ENCODE measurements at places on chromosomes 6 and 20.

- no peak for DNase-seq
Measured at GRCh38 chr20:49685161-49685601, 28.5 kb downstream of the B4GALT5 start.

GRCh38 chr6:156881687-156882629 lies 104.8 kb downstream of the ARID1B start:
- DNase-seq = no peak

GRCh38 chr20:21125072-21125848 lies 622 bp upstream of the KIZ start:
- no peak for DNase-seq

DNA sequence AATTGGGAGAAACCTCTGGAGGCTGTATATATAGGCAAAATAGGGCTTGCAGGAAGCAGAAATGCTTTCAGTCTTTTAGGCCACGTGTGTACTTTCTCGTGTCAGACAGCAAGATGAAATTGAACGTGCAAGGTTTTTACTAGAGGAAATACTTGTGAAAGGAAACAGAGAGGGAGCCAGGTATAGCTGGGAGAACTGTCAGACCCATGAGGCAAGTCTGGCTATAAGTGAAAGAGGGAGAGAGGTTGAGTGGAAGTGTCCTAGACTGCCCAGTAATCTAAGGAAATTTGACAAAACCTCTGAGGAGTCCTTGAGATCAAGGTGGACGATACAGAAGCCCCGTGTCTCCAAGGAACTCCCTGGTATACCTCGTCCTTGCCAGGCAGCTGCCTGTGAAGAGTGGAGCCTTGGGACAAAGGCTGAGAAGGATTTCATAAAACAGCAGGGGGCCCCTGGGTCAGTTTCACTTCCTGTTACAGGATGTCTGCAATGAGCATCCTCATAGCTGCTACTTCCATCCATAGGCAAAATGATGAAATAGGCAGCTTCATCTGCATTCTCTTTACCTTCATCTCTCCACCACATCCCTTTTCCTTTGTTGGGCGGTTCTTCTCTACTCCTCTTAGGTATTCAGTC lies 114.4 kb upstream of the MAP3K7 start:
- no peak for DNase-seq

DNA sequence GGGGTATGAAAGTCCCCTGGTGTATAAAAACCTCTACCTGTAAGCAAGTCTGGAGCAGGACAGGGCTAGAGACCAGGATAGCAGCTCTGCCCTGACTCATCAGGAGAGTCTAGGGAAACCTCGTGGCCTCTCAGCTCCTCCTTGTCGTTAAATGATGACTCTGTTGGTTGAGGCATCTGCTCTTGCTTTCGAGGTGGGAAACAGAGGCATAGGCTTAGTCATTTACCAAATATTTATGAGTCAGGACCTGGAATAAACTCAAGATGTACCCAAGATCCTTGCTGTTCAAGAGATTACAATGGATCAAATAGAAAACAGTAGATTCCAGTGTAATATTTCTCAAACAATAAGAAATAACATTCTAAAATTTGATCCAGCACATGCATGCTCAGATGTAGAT lies 5.5 kb downstream of the MANBAL start:
- DNase-seq = no peak

DNA sequence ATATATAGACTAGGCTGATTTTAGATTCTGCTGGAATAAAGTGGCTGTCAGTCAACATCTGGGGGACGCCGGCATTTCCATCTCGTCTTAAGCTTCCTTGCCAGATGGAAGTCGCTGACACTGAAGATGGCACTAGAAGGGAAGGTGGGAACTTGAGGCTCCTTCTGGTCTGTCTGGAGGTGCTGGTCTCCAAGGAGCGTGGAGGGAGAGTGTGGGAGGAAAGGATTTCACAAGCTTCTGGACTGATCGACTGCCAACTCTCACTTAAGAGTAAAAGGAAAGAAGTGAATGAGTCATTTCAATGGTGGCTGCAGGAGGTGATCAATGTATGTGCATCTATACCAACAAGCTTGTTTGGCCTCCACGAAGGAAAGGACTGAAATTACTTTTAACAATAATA lies 40.4 kb downstream of the DUSP22 start:
- no peak for DNase-seq

GRCh38 chr6:45933855-45934254 lies 81.8 kb downstream of the CLIC5 start:
- DNase-seq = no peak

DNA sequence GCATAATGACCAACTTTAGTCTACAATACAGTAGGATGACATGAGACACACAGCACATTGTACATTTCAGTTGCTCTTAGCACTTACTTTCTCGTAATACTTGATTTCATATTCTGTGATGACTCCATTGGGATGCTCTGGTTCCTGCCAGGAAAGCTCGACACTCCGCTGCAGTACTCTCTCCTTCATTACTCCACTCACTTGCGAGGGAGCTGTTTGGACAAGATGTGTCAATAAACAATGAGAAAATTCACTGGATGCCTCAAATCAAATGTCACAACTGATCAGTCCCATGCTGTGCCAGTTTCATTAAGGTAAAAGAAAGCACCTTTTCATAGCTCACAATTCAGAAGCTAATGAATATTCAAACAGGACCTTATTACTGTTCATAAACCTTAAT lies 147.1 kb downstream of the EPHA7 start:
- no peak for DNase-seq

DNA sequence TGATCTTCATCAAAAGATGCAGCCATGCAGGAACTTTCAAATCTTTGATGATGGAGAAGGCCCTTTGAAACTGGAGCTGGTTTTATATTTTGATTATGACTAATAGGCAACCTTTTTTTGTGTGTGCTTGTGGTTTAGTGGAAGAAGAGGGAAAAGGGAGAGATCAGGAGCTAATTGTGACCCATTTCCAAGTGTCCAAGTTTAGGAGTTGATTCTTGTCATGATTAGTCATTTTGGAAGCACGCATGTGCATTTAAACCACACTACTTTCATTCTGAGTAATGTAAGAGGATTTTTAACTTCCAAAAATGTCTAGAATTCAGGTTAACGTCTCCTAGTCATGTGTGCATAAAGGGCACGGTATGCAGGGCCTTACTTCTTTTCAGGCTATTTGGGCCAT lies 3.5 kb downstream of the FOXO3 start:
- DNase-seq = no peak

DNA sequence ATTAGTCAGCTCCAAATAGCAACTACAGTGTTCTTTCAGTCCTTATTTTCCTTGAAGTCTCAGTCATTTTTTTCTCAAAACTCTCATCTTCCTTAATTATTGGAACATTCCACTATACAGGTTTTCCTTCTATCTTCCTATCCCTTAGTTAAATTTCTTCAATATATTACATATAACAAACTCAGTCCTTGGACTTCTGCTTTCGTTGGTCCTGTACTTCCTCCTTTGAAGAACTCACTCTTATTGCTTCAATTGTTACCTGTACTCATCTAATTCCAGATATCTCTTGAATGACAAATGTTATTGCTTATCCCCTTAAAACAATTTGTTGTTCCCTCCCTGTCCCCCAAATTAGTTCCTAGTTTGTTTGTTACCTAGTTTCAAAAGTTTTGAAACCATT lies 67.7 kb upstream of the NOTCH4 start:
- DNase-seq = no peak

- DNase-seq = no peak
Measured at GRCh38 chr20:51386586-51386985, 155.9 kb downstream of the NFATC2 start.

- DNase-seq = no peak
Measured at GRCh38 chr20:4602297-4602631, 119.4 kb upstream of the PRND start.

- DNase-seq = no peak
Measured at GRCh38 chr6:141248021-141248799, 884.5 kb upstream of the GJE1 start.

- DNase-seq = no peak
Measured at GRCh38 chr6:23522792-23523547, 603.0 kb upstream of the NRSN1 start.

GRCh38 chr6:168089186-168090063 lies 10.4 kb upstream of the FRMD1 start:
- DNase-seq = no peak

- no peak for DNase-seq
Measured at GRCh38 chr20:14375416-14375985, 38.1 kb upstream of the FLRT3 start.

DNA sequence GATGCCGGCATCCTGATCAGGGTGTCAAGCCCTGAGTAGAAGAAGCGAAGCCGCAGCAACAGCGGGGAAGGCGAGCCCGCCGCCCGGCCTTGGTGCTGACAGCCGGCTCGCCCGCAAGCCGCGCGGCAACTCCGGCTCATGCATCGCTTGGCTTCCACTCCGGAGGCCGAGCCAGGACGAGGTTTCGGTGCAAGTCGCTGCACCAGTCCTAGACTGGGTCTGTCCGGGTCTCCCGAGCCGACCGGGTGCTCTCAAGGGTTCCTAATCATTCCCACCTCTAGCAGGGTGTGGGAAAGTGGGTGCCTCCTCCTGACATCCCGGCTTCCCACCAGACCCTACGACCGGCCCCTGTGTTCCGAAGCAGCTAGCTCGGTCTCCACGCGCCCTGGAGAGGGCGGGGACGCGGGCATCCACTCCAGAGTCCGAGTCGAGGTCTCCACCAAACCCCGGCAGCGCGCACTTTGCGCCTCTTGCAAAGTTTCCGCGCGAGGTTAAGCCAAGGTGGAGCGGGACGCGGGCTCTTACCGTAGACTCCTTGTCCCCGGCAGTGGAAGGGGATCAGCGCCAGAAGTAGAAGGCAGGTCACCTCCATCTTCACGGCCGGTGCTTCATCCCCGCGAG lies 1.4 kb downstream of the MDGA1 start:
- DNase-seq = no peak

GRCh38 chr6:25641940-25642666 lies 9.9 kb upstream of the SCGN start:
- DNase-seq = no peak

- DNase-seq = no peak
Measured at GRCh38 chr6:113120224-113120581, 736.9 kb upstream of the MARCKS start.

- DNase-seq = no peak
Measured at GRCh38 chr6:134634966-134635365, 314.9 kb downstream of the ALDH8A1 start.

DNA sequence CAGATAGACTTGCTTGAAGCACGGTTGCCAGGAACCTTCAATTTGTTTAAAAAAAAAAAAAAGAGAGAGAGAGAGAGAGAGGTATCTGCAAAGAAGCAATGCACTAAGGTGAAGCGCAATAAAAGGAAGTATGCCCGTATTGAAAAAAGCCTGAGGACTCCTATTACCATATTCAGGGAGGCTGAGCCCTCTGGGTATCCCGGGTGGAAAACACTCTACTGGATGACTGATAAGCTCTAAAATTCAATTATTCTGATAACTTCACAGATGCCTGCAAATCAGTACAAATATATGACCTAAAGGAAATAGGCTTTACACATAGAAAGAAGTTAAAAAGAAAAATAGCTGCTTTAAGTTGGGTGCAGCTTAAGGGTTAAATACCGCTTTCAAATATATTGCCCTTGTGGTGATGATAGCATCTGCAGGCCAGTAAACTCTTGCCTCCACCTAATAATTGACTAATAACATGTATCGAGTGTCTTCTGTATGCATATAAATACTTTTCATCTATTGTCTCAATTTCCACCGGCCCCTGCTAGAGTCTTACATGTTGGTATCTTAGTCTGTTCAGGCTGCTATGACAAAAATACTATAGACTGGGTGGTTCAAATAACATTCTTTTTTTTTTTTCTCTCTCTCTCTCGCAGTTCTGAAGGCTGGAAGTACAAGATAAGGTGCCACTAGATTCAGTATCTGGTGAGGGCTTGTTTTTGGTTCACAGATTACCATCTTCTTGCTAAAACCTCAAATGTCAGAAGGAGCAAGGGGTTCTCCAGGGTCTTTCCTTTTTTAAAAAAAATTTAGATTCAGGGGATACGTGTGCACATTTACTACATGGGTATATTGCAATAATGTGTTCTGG lies 187.4 kb upstream of the JARID2 start:
- no peak for DNase-seq

- DNase-seq = no peak
Measured at GRCh38 chr6:150887978-150888563, 22.6 kb downstream of the MTHFD1L start.

GRCh38 chr6:126907996-126908395 lies 210.5 kb upstream of the RSPO3 start:
- no peak for DNase-seq

- no peak for DNase-seq
Measured at GRCh38 chr6:782141-782540, 89.2 kb upstream of the EXOC2 start.

- DNase-seq = no peak
Measured at GRCh38 chr6:132960720-132961119, 146.4 kb downstream of the RPS12 start.

DNA sequence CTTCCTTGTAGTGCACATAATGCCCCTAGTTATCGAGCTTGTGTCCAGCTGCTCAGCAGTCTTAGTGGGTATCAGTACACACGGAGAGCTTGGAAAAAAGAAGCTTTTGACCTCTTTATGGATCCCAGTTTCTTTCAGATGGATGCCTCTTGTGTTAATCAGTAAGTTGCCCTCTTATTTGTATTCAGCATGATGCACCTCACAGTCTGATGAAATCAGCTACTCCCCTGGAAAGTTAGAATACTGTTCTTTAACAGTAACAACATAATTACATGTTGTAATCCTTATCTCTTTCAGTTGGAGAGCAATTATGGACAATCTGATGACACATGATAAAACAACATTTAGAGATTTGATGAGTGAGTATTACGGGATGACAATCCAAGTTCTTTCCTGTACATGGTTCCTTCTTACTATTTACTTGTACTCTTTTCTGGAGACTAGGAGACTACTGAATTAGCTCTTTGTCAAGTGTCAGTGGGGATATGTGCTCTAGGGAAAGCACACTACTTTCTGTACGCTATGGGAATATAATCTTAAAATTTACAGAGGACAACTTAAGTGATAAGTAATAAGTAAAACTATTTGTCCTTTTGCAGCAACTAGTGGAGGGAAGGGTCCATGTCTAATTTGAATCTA lies 39.1 kb downstream of the PGM3 start:
- DNase-seq = no peak

DNA sequence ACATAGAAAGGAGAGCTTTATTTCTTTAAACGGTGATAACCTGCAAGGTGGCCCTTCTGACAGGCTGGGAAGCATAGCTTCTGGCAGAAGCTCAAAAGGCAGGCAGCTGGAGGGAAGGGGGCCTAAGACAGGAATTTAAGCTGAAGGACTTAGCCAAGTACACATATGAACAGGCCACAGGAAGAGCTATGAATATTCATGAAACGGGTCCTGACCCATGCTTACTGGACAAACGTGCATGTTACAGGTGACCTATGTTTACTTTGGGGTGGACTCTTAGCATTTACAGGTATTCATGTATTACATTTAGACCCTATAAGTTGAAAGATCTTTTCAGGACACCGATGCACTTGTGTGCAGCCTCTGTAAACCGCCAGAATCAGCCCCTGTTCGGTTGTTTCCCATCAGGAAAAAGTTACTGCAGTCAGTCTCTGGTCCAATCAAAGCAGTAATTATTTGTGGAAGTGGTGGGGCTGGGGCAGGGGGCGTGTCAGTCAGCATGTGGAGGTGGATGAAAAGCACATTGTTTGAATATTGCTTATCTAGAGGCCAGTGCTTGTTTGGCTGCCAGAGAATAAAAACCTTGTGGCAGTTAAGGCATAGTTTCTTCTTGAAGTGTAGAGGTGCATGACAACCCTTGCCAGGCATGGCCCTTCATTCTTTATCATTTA lies 2.9 kb upstream of the GZF1 start:
- no peak for DNase-seq

Data from stimulated activated CD4-positive, alpha-beta T cell treated with anti-CD3 and anti-CD28 coated beads, Interleukin-1b, Interleukin-23, amount 100 ng/mL, for 1 hour (primary cell).